ENCODE measurements at places on chromosomes 12 and 14.

DNA sequence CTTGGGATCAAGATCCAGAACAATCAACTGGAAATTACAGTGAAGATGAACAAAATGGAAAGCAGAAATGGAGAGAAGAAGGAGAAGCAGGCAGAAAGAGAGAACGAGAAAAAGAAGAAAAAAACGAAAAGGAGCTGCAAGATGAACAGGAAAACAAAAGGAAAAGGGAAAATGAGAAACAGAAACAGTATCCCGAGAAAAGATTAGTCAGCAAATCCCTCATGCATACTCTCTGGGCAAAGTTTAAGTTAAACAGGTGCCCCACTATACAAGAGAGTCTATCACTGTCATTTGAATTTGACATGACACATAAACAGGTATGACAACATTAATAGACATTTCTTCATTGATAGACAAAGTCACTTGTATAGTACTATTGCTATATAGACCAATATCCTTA lies 5.0 kb downstream of the NANOGNB start:
- no peak for DNase-seq

DNA sequence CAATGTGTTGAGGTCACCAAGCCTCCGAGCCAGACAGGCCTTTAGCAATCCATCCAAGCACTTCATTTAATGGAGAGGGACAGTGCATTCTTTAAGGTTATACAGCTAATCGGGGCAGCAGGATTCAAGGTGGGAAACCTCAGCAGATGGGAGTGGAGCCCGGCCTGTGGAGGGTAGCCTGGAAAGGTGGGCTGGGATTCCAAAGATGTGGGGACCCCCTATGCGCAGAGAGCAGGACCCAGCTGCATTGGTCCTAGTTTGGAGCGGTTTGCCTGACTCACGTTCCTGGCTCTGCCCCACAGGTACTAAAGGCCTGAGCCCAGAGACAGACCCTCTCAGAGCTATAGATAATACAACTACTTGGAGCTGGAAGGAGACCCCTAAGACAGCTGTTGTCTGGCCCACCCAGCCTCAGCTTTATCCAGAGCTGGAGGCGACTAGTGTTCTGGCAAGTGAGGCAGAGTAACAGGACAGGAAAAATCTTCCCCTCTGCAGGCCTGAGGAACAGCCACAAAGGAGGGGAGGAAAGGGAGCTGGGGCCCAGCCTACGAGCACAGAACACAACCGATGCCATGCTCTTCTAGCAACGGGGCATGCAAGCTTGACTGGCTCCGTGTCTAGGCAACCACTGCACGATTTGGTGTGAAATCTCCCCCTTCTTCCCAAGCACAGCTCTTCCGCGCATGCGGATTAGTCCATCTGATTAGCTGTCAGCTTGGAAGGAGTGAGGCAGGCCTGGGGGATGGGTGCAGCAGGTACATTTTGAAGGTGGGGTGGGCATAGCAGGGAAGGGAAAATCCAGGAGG lies 1.1 kb upstream of the MYH7 start:
- no peak for DNase-seq

DNA sequence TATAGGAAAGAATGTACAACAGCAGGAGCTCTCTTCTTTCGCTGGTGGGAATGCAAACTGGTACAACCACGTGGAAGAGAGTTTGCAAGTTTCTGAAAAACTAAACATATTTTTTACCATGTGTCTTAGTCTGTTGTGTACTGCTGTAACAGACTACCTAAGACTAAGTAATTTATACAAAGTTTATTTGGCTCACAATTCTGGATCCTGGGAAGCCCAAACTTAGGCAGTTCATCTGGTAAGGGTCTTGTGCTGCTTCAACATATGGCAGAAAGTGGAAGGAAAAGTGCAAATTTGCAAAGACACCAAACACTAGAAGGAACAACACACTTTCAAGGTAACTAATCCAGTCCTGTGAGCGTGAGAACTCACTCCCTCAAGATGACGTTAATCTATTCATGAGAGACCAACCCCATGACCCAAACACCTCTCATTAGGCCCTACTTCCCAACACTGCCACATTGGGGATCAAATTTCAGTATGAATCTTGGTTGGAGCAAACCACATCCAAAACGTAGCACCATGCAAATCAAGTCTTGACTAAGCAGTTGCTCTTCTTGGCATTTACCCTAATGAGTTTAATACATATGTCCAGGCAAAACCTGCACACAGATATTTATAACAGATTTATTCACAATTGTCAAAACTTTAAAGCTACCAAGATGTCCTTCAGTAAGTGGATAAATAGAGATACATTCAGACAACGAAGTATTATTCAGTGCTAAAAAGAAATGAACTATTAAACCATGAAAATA lies 481.9 kb upstream of the FOXG1 start:
- no peak for DNase-seq

GRCh38 chr12:53976172-53976822 lies 1.5 kb upstream of the HOTAIR start:
- DNase-seq, result no peak

GRCh38 chr12:108884116-108885012 lies 4.5 kb downstream of the DAO start:
- peak; percentile 43 for DNase-seq

DNA sequence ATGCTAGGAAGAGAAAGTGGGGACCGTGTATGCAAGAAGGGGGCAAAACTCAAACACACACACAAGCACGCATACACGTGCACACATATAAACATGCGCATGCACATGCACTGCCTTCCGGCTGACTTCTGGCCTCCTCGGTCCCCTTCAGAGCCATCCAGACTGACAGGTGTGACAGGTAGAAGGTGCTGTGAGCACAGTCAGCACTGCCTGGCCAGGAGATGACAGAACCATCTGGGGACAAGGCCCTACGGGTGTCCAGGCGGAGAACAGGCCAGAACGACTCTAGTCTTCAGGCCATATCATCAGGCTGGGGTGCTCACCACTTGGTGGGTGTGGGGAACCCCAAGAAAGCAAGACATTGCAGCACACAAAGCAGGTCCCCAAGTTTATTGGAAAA lies 7.3 kb downstream of the KRT83 start:
- no peak for DNase-seq

DNA sequence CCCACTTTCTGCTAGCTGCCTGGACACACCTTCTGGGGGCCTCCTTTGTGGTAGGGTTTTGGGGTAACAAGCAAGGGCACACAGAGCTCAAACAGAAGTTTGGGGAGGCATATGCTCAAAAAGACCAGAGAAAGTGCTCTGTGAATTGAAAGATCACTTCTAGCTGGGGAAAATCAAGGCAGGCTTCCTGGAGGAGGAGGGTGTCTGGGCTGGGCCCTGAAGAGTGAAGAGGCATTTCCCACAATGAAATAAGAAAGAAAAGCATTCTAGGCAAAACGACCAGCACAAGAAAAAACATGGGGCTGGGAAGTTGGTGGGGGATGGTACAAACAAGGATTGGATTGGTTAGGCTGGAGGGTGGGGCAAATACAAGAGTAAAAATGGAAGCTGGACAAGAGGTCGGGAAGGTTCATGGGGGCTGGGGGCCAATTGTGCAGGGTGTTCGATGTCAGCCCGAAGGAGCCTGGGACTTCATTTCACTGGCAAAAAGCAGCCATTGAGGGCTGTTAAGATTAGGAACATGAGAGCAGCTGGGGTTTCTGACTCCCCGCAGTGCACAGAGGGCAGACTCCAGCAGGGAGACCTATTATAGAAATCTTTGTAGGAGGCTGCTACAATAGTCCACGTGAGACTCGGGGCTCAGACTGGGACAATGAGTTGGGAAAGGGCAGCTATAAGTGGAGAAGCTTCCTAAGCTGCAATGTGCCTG lies 51.5 kb upstream of the CMKLR1 start:
- no peak for DNase-seq

DNA sequence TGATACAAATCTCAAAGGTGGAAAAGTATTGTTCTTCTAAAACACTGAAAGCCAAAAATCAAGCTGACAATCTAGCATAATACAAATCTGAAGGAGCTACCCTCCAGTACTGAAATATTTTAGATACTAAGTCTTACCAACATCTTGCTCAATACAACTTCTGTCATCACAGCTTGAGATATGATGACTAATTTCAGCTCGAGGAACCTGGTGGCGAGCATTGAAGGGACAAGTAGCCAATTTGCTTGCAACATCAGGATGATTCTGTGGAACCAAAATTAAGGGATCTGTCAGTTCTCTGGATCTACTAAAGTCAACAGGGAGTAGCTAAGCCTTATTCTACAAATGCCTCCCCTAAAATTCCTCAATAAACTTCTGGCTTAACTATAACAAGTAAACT lies 10.4 kb downstream of the GTSF1 start:
- no peak for DNase-seq

GRCh38 chr12:42362647-42363260 lies 36.8 kb downstream of the PPHLN1 start:
- no peak for DNase-seq

GRCh38 chr12:5505116-5505515 lies 73.2 kb downstream of the NTF3 start:
- DNase-seq, result no peak

DNA sequence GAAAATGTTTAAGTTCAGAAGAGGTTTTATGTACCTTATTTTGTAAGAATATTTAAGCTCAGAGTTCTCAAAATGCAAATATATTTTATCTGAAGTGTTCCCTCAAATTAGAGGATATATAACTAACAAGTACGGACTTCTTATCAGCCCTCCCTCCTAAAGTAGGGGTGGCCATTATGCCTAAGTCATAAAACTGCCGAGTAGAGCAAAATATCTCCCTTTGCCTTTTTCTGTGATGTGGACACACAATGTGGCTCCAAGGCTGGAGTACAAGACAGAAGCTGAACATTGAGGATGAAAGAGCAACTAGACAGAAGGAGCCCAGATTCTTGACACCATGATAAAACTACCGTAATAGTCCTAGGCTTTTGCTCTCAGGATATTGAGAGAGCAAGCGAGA lies 120.9 kb downstream of the MED13L start:
- no peak for DNase-seq

DNA sequence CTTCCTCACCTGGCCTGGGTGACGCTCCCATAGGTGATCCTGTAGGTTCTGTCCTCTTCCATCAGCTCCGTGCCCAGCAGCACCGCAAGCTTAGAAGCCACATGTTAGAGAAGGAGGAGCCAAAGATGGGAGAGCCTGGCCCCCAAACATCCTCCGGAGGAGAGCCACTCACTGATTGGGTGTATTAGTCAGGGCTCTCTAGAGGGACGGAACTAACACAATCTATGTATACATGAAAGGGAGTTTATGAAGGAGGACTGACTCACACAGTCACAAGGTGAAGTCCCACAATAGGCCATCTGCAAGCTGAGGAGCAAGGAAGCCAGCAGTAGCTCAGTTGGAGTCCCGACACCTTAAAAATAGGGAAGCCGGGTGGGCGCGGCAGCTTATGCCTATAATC lies 1273.1 kb upstream of the TMEM132C start:
- no peak for DNase-seq

GRCh38 chr12:70267550-70267949 lies 24.3 kb downstream of the CNOT2 start:
- no peak for DNase-seq

- DNase-seq, result no peak
Measured at GRCh38 chr12:49946086-49946485, 4.5 kb upstream of the AQP2 start.

- DNase-seq, result no peak
Measured at GRCh38 chr12:74871817-74872216, 334.2 kb downstream of the ATXN7L3B start.

- DNase-seq, result peak; percentile 56
Measured at GRCh38 chr12:122860040-122860853, 25.0 kb downstream of the HIP1R start.

- DNase-seq, result no peak
Measured at GRCh38 chr12:42809226-42809625, 219.7 kb upstream of the PRICKLE1 start.

- no peak for DNase-seq
Measured at GRCh38 chr12:89645434-89645833, 63.2 kb downstream of the ATP2B1 start.

DNA sequence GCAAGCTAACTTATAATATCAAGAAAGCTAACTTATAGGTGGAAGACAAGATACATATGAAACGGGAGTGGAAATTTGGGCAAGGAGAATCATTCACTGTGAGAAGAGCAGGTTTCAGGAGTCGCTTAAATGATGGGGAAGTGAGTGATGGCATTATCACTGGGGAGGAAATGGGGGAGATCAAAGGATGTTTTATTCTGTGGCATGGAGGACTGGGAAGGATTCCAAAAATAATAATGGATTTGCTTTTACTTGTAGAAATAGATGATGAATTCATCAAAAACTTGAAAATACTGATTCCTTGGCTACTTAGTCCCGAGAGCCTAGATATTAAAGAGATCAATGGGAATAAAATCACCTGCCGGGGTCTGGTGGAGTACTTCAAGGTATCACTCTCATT lies 47.8 kb downstream of the SAV1 start:
- no peak for DNase-seq

GRCh38 chr12:53120685-53121525 lies 17.6 kb downstream of the SOAT2 start:
- DNase-seq, result no peak

- DNase-seq, result no peak
Measured at GRCh38 chr14:76134231-76134630, 17.5 kb upstream of the GPATCH2L start.

- DNase-seq, result no peak
Measured at GRCh38 chr14:21825149-21825743, 151.6 kb upstream of the OR4E1 start.

GRCh38 chr14:54808326-54809161 lies 94.1 kb downstream of the GCH1 start:
- DNase-seq, result no peak

DNA sequence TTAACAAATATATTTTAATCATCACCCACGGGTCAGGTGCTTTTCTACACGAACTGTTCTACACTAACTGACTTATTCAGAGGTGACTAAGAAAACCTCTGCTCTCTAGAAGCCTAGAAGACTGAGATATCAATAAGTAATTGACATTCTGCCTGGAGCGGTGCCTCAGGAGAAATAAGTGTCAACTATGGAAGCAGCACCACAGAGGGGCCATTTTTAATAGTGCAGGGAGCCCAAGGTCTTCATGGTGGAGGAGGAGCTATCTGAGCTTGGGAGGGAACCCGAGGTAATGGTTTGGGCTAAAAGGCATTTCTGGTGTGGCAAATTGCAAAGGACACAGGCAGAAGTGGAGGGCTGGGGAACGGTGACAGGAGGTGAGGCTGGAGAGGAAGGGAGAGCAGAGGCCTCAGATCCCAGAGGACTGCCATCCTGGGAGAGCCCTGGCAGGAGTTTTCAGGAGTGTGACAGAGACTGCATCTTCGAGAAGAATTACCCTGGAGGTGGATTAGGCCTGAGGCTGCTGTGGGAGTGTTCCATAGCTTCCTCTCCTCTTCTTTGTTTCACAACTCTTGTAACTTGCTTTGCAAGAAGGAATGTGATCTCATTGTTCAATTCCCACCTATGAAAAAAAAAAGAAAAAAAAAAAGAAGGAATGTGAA lies 123.1 kb downstream of the NPAS3 start:
- no peak for DNase-seq

DNA sequence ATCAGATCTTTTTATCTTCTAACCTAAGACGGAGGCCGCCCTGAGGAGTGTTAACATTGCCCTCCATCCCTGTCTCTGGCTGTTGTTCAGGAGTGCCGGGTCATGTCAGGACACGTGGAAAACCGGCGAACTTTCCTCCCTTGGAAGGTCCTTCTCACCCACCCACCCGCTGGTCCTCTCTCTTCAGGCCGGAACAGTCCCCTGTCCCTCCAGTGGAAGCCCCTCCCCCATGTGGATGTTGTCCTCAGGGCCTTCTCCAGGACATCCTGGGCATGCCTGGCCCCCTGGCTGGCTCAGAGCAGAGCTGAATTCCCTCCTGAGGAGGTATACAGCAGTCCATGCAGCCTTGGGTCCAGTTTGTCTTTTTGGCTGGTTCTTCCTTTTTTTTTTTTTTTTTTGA lies 20.3 kb upstream of the ITPK1 start:
- DNase-seq, result no peak
